ENCODE measurements at places on chromosomes 2 and 18.

- DNase-seq = no peak
Measured at GRCh38 chr2:173672573-173673340, 292.4 kb downstream of the SP3 start.

DNA sequence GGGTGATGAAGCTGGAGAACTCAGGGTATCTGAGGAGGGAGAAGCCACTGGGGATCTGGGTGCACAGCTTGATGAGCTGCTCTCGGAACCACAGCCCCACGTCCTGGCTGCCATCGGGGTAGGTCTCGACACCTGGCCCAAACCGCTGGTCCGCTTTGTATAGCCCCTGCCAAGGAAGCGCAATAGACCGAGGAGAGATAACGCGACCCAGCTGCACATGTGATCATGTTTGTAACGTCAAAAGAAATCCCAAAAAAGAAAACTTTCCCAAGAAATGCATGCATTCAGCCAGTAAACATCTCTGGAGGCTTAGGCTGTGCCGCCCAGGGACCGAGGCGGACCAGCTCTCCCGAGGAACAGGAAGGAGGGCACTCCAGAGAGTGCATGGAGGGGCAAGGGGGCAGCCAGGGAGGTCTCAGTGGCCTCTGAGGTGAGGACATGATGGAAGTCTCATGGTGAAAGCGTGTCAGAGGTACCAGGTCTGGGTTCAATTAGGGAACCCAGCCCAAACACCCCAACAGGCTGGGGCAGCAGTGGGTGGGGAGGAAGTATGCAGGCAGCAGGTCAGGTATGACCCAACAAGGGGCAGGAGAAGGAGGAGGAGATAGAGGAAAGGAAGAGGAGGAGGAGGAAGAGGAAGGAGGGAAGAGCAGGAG lies 28.3 kb downstream of the ANKMY1 start:
- DNase-seq = no peak

DNA sequence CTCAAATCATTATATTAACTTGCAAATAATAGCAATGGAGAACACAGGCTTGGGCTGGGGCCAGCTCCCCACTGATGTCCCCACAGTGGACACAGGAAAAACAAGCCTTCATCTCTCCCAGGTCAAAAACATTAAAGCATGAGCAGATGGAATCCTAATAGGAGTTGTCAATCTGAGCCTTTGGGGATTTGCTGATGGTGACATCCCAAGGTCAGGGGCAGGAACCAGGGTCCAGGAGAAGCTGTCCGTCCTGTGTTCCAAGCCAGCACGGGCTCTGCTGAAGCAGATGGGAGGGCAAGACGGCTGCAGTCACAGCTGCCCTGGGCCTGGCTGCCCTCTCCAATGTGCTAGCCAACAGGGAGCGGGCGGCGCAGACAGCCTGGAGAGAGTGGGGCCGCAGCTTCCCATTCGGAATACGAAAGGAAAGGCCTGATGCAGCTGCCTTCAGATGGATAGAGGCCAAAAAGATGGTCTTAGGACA lies 135.5 kb downstream of the NDUFA10 start:
- DNase-seq = no peak

GRCh38 chr2:28526527-28527132 lies 30.8 kb downstream of the PLB1 start:
- DNase-seq = no peak

GRCh38 chr2:176865336-176865735 lies 347.3 kb upstream of the HNRNPA3 start:
- no peak for DNase-seq

- peak; percentile 63 for DNase-seq
Measured at GRCh38 chr2:58341047-58341446, 99.9 kb upstream of the FANCL start.

DNA sequence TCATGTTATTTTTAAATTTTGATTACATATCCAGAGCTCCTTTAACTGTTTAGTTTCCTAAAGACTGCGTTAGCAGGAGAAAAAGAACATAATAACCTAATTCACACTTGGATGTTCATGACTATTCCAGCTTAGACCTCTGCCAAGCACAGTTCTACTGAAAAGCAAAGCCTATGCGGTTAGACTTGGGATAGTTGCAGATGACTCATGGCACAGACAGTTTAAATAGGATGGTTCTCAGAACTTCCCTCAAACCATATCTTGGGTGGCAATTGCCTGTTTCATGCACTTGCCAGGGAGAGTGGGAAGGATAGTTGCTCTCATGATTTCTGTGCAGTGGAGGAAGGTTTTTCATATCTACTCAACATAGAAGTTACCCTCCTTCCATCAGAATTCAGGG lies 149.7 kb upstream of the KLHL29 start:
- DNase-seq = no peak

GRCh38 chr18:58221060-58221725 lies 177.2 kb downstream of the NEDD4L start:
- peak; percentile 79 for DNase-seq

DNA sequence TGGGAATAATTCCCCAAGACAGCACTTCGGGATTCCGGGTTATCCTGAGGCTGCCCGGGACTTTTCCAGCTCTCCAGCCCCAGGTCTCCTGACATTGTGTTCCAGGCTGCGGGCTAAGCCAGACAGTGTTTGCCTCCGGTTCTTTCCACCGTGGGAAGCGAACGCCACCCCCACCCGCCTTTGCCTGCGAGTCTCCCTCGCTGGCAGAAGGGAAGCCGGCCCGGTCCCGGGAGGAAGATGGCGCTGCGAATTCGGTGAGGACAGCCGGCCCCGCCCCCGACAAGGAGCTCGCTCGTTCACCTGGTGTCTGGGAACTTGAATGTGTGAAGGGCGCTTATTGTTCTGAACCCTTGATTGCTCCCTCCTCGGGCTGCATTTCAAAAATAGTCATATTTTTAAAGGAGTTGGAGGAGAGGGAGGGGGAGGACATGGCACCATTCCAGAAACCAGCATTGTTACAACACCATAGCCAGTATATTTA lies 2.9 kb downstream of the LRATD1 start:
- DNase-seq = peak; percentile 75

GRCh38 chr2:149064365-149064841 lies 25.9 kb downstream of the LYPD6B start:
- DNase-seq = no peak

- no peak for DNase-seq
Measured at GRCh38 chr2:141392517-141393213, 738.2 kb downstream of the LRP1B start.

- DNase-seq = no peak
Measured at GRCh38 chr2:231455222-231455621, 9.1 kb downstream of the NCL start.

DNA sequence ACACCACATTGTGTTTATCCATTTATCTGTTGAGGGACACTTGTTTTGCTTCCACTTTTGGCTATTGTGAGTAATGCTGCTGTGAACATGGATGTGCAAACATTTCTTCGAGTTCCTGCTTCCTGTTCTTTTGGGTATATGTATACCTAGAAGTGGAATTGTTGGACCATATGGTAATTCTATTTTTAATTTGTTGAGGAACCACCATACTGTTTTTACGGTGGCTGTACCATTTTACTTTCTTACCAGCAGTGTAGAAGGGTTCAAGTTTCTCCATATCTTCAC lies 23.1 kb downstream of the ANXA4 start:
- DNase-seq = no peak

- no peak for DNase-seq
Measured at GRCh38 chr2:207067473-207067872, 98.3 kb downstream of the KLF7 start.

DNA sequence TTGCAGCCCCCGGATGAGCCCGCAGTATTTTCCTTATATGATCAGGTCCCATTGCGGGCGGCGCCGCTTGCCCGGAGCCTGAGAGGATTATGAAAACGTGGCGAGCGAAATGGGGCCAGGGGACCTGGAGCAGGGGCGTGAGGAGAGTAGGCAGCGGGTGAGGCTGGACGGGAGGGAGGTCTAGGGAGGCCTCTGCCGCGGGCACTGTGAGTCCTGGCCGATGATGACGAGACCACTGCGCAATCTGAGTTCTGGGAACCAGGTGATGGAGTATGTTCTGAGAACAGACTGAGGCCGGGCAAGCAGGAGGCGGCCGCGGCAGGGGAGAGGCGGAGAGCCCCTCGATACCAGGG lies 790 bp upstream of the ACAA2 start:
- peak; percentile 71 for DNase-seq

DNA sequence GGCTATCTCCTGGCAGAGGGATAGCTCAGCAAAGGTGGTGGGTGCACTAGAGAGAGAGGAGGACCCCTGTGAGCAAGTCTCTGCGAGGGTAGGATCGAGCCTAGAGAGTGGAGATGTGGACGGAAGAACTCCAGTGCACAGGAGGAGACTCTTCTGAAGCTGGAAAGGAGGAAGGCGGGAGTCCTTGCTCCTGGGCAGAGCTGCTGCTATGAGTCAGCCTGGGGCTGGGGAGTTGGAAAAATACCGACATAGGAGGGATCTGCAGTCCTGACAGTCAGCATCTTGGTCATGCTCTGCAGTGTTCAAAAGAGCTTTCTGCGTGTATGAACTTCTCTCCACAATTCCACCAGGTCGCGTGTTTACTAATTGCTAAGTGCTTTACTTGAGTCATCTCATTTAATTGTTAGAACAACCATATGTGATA lies 233.8 kb downstream of the LDLRAD4 start:
- DNase-seq = peak; percentile 56

GRCh38 chr2:9547262-9547991 lies 8.2 kb downstream of the ADAM17 start:
- no peak for DNase-seq

DNA sequence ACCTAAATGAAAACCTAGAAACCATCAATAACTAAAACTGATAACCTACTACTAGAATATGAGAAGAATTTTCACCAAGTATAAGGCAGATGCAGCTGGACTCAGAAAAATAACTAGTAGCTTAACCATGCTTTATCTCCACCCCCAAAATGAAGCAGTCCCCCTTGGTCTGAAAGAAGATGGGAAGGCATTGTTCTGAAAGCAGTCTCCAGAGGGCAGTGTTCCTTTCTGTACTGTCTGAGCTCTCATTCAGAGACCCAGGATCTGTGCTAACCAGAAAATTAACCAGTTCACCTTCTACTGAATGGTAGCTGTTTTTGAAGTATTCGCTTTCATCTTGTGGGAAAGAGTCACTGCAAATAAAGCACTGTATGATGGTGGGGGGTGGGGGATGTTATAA lies 273.0 kb downstream of the PDE11A start:
- DNase-seq = peak; percentile 40

GRCh38 chr2:46666044-46666679 lies 186.8 kb downstream of the TMEM247 start:
- DNase-seq = no peak

DNA sequence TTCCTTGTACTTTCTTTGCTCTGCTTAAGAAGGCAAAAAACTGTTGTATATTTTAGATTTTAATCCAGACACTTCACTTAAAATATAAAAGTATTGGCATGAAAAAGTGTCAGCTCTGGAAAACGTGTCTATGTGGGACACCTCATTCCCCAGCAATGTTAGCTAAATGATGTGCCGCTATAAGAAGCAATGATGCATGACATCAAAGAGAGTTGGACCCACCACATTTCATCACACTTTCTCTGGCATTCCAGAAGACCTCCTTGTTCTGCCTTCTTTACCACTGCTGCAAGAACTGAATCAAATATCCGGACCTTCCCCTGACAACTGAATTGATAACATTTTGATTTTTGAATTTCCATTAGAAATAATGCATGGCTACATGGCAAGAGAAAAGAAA lies 242.4 kb upstream of the TANK start:
- DNase-seq = no peak

DNA sequence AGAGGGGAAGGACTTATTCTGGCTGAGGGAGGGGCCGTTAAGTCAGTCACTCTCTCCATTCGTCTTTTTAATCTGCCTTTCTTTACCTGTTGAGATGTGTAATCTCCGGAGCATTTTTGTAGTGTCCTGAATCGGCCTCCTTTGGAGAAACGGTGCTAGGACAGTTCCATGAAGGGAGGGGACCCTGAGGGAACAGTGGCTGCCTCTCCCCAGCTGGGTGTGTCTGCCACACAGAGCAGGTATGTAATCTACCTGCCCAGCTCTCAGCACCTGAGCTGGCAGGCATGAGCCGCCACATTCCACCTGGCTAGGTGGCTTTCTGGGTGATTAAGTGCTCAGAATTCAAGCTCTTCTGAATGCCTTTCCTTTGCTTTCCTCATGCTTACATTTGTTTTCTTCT lies 131.2 kb downstream of the WDSUB1 start:
- peak; percentile 58 for DNase-seq

- no peak for DNase-seq
Measured at GRCh38 chr18:42082415-42083234, 127.6 kb downstream of the PIK3C3 start.

DNA sequence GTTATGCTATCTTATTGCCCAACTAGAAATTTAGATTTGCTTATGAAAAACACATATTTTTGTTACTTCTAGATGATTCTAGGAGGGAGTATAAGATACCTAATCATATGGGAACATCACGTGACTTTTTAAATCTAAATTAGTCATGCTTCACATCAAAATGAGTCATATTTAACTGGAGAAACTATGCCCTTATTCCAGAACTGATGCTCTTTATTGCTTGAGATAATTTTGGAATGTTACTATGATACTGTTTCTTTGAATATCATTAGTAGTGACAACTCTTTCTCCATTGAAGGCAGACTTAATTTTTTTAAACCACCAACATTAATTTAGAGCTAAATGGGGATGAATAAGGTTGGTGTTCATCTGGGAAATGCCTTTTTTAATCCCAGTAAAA lies 19.9 kb upstream of the ELAC1 start:
- no peak for DNase-seq

DNA sequence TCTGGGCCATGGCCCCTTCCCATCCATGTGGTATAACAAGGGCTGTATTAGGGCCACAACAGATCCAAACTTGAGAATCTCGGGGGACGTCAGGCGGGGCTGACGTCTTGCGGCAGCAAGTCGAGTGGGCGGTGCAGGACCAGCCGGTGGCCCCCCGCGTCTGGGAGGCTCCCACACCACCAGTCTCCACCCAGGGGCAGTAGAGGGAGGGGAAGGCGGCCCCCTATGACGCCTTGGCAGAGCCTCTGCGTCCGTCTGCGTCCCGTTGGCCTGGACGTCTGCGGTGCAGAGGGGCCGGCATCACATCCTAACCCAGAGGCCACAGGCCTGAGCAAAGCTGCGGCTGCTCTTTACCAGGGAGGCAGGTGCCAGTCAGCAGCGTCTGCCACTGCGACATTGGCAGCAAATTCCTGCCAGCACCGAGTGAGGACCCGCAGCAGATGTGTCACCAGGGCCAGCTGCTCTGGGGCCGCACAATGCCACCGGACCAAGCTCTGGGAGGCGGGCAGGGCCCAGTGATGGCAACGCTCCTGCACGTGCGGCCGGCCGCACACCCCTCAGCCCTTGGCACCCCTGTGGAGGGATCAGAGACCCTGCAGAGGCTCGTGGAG lies 73.8 kb downstream of the KCNG2 start:
- DNase-seq = peak; percentile 30

GRCh38 chr2:102588213-102588939 lies 31.0 kb upstream of the SLC9A2 start:
- no peak for DNase-seq

- no peak for DNase-seq
Measured at GRCh38 chr18:48785736-48786454, 164.9 kb downstream of the SMAD7 start.
